Lung (tissue), 17 donors: ENCODE measurements at places on chromosomes 6 and 20.

DNA sequence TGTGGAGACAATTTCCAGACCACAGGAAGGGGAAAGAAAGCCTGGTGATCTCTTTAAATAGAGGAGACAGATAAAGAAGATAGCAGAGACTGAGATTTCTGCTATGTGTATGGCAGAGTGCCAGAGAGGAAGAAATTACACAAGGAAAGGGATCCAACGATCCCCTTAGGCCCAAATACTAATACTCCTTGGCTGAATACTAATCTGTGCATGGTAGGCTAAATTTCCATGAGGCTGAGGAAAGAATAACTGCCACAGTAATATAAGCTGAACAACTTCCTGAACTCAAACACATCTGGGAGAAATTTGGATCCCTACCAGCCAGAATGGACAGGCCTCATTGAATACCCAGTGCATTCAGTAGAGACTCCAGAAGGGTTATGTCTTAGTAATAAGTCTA, 83.3 kb upstream of the TNFAIP3 start:
- DNase-seq = peak; percentile 37

DNA sequence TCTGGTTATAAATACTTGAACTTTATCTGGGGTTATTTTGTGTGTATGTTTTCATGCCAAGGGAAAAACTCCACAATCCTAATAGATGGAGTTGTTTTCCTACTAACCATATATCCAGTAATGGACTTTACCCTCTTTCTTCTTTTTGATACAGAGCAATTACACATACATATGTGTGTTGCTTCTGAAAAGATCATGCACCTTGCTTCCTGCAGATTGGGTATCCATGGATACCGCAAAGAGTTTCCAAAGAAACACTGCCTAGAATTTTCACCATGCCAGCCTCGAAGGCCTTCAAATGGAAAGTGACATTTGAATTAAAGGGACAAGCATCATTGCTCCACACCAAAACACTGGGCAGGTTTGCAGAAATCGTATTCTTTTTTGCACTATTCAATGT, 26.8 kb downstream of the HDDC2 start:
- no peak for DNase-seq

GRCh38 chr20:62830251-62830650, 13.4 kb downstream of the COL9A3 start:
- no peak for DNase-seq

- DNase-seq = peak; percentile 50
Observed at GRCh38 chr6:1131285-1132079, 180.4 kb upstream of the FOXQ1 start.

DNA sequence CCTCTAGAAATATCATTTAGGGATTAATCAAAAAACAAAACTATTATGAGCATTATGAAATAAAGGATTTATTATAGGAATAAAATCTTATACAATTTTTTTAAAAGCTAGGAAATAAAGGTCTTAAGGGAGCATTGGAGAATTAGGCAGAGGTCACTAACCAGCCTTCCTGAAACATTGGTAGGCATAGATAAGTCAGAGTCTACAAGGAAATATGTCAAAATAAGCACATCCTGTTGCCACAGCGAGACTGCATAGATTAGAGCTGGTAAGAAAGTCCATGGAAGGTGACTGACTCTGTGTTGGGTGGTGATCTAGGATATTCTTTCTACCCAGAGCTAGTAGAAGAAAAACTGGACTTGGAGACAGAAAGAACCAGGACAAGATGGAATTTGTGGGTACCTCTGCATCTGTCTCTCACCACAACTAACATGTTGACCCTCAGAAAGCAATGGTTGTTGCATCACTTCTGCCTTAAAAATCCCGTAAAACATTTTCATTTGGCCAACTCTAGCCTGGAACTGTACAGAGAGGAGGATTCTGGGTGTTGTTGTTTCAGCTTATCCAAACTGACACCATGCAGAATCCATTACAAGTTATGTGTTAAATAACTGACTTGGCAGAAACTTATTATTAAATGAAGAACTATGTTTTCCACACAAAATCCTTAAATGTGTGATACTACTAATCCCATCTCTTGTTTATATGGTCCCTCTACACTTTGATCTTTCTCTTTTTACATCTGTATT, 77.1 kb downstream of the FBXO5 start:
- no peak for DNase-seq

- no peak for DNase-seq
Observed at GRCh38 chr20:62387219-62387913, 463 bp downstream of the RPS21 start.

GRCh38 chr6:13581700-13582229, 7.4 kb downstream of the SIRT5 start:
- DNase-seq = no peak

GRCh38 chr20:24118034-24118433, 129.5 kb upstream of the GGTLC1 start:
- DNase-seq = no peak
